ENCODE measurements at places on chromosomes 6 and 20.

GRCh38 chr20:61449057-61449609, 197.1 kb downstream of the CDH4 start:
- DNase-seq: no peak

DNA sequence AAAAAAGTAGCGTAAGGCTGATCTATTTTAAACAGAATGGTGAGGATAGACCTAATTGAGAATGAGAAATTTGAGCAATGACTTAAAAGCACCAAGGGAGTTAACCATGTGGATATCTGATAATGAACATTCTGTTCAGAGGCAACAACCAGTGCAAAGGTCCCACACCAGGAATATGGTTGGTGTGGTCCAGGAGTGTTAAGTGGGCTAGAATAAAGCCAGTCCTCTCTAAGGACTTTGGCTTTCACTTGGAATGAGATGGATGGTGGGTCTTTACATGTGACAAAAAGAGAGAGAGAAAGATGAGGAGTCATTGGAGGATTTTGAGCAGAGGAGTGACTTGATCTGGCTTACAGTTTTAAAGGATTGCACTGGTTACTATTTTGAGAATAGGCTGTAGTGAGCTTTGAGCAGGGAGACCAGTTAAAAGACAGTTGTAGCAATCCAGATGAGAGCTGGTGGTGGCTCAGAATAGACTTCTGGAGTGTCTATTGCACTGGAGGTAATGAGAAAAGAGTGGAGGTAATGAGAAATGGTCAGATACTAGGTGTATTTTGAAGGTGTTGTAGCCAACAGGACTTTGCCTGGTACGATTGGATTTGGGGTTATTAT, 89.8 kb downstream of the SCAF8 start:
- no peak for DNase-seq

- no peak for DNase-seq
Measured at GRCh38 chr20:1907586-1907985, 12.4 kb downstream of the SIRPA start.

GRCh38 chr20:15058841-15059240, 721.4 kb upstream of the FLRT3 start:
- no peak for DNase-seq

GRCh38 chr6:14804785-14805210, 441.1 kb upstream of the JARID2 start:
- peak; percentile 98 for DNase-seq

- DNase-seq: peak; percentile 97
Measured at GRCh38 chr6:3209114-3210023, 18.1 kb downstream of the TUBB2B start.

Measured in fibroblast of villous mesenchyme (primary cell).